Spinal cord (tissue), 10 donors: ENCODE measurements at places on chromosomes 3 and 15.
A peak's percentile ranks its signal among the peaks of the same experiment; 100 is the strongest.

- no peak for DNase-seq
These were observed 163.3 kb upstream of the THRB start for GRCh38 chr3:24657870-24658510.

DNA sequence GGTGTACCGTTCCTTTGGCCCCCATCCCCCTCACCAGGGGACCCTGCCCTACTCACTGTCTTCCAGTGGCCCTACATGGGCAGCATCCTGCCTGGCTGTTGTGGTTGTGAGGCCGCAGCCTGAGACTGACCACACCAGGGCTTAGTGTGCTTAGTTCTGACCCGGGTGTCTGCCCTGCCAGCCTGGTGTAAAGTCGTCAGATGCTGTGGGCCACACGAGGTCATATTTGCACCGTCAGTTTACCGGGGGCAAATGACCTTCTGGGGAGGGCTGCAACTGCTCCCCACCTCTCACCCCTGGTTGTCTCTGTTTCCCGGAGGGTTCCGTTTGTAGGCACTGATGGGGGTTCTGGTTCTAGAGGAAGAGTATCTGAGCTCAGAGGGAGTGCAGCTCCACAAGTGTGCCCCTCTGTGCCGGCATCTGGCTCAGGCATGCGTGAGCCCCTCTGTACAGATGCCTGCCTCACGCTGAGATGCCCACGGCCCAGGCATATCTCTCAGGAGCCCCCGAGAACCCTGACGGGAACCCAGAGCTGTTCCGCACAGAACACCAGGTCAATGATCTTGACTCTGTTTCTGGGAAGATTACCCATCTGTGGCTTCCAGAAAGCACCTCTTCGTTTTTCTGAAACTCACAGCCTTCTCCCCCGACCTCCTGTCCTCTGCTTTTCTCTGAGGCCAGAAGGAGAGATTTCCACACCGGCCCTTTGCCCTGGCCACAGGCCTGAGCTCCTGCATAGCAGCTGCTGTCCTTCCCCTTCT is 19.2 kb downstream of the KLF13 start:
- DNase-seq, result no peak

- DNase-seq, result no peak
These were observed 27.9 kb upstream of the SNRPA1 start for GRCh38 chr15:101322854-101323477.

- DNase-seq, result peak; percentile 39
These were observed 12.6 kb upstream of the IGF2BP2 start for GRCh38 chr3:185837414-185837813.

DNA sequence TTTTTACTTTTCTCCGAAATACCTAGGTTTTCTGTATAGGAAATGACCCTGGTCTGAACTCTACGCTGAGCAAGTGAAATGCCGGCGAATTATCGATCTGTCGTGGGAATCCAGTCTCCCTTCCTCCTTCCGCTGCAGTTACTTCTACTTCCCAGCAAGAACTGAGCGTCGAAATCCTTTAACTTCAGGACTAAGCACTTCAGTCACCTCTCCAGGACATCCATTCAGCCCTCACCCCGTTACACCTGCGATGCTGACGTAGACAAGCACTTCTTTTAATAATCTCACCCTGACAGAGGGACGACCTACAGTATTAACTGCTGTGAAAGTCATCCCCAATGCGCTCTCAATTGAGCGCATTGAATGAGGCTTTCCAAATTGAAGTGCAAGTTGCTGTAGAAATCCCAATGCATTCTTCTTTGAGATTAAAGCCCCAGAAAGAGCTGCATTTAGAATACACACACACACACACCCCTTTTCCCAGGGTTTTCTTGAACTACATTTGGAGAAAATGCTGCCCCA is 1.3 kb downstream of the TOP2B start:
- DNase-seq, result no peak

DNA sequence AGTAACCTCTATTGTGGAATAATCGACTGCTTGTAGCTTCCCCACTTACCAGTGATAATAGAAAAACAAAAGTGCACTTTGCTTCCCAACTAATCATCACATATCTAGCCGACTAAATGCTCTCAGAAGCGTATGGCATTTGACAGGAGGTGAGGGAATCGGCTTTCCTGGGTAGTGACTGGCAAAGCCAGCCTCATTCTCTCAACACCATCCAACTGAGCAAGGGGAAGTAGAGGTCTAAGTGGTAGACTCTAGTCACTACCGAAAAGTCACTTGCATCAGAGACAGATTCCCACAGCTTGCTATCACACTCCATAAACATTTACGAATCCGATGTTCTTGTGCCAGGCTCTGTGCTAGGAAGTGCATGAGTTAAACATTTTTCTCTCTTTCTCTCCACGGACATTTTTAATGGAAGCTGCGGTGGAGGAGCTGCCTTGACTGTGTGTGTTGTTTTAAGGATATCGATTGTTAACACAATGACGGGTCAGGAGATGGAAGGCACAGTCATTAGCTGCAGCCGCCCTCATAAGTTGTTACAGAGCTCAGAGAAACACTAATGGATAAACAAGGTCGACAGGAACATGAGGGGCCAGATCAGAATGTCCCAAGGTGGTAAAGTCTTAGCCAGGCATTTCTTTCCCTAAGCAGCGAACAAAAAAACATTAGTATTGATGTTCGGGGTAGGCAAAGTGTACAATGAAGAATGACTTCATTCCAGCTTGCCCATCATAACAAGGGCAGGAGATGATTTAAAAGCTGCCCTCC is 11.9 kb downstream of the ZNF385D start:
- no peak for DNase-seq

DNA sequence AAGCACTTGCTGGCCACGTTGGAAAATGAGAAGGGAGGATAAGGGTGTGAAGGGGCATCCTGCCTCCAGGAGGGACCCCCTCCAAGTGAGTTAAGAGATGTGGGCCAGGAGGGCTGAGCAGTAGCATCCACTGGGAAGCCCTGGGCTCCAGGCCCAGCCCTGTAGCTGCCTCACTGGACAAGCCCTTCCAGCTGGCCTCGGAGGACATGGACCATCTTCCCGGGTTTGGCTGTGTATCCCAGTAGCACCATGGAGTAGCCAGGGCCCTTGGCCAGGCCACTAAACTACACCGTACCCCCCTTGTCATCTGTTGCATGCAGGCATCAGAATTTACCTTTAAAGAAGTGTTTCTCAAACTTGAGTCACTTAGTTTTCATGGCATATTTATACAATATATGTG is 29.4 kb upstream of the ALDH1L1 start:
- no peak for DNase-seq

DNA sequence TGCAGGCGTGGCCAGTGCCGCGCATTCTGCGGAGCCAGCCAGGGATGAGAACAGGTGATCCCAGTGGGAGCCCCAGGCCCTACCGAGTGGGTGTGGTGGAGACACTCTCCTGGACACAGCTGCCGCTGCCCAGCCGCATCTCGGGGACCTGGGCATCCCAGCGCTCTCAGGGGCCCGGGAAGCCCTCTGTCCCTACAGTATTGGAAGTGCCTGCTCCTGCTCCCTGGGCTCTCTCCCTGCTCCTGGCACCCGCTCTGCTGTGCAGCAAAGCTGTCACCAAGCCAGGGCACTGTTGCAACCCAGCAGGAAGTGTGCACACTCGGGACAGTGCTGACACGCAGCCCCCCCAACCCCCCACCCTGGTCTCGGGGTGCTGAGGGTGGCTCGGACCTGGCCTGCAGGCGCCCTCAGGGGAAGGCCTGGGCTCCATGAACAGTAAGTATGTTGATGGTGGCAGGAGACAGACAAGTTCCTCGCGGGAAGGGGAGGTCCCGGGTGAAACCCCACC is 1177.4 kb upstream of the GBE1 start:
- no peak for DNase-seq

DNA sequence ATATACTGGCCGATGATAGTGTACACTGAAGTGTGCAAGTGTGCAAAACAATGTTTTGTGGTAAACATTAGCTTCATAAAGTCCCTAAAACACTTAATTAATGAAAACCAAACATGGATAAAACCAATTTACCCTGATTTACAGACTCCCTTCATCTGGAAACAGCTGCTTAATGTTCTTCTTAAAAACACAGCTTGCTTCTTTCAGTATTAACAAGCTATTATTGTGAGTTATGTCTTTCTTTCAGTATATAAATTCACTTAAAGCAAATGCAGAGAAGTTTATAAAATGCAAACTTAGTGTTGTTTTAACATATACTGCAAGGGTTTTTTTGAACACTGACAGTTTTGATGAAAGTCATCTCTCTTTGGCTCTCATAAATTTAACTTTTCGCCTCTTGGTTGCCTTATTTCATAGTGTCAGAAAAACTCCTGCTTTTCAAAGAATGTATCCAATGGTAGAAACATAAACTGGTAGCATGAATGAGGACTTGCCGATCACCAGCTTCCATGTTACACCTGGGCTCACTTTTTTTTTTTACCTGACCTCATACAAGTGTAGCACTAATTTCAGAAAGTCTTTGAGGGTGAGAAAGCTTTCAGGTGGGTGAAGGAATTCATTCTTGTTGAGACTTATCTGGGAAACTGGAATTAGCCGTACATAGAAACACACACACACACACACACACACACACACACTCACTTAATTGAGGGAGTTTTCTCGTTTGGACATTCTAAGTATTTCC is 532.2 kb downstream of the ROBO2 start:
- peak; percentile 57 for DNase-seq

DNA sequence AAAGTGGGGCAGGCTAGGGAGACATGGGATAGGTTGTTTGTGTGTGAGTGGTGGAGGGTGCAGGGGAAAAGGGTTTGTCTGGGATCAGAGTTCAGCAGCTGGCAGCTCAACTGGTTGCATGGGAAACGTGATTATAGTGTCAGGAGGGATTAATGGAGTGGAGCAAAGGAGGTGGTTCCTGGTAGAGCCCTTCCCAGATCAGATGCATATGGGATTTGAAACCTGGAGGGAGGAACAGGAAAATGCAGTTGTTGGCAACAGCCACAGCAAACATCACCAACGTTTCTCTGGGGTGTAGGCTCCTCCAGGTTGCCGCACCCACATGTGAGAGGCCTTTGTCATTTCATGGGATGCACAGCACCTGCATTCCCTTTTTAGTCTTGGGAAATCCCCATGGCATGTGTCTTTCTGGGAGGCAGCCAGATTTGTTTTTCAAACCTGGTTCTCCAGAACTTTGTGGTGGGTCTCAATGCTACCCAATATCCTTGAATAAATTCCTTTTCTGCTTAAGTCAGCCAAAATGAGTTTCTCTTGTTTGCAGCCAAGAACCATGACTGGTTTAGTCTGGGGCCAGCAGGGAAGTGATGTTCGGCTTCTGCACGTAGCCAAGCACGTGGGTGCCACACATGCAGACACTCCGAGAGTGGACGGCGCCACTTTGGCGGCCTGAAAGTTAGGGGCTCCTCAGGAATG is 61.3 kb downstream of the BDH1 start:
- DNase-seq, result no peak

DNA sequence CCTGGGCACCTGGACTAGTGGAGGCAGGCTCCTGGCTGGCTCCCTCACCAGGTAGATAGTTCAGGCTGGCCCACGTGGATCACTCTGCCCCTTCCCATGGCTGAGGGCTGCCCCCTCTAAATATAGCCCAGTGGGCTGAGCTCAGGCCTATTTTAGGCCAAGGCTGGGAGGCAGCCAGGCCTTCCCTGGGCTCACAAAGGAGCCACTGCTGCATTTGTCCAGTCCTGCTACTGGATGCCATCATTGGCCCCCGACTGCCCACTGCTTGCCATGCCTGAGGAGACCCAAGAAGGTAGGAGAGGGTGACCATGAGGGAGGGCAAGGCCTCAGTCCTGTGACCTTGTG is at the start of gene LSMEM2:
Gene LSMEM2, plus strand, starts transcription at position 208 of the 345 bp plus-strand sequence. Its CDS starts 27 bp downstream, at position 235.
- DNase-seq, result no peak

GRCh38 chr15:52378746-52379394 is 83.3 kb upstream of the MYO5C start:
- no peak for DNase-seq

GRCh38 chr15:42494998-42495360 is 455 bp upstream of the SNAP23 start:
- DNase-seq, result peak; percentile 80

DNA sequence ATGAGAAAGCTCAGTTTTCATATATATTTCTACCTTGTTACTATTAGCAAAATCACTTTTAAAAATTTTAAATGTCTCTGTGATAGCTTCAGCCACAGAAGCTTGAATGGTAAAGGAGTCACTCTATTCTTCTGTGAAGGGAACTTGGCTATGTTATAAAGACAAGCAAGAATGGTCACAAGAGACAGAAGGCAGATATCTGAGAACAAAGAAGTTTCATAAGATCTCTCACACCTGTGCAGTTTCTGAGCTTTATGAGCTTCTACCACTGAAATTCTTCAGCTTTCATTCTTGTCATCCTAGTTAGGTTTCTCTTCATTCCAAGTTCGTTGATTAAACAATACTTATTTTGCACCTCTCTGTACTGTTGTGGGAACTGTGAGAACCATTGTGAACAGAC is 853.4 kb downstream of the IGSF11 start:
- DNase-seq, result no peak

GRCh38 chr3:155382396-155383042 is 89.0 kb upstream of the STRIT1 start:
- DNase-seq, result no peak

DNA sequence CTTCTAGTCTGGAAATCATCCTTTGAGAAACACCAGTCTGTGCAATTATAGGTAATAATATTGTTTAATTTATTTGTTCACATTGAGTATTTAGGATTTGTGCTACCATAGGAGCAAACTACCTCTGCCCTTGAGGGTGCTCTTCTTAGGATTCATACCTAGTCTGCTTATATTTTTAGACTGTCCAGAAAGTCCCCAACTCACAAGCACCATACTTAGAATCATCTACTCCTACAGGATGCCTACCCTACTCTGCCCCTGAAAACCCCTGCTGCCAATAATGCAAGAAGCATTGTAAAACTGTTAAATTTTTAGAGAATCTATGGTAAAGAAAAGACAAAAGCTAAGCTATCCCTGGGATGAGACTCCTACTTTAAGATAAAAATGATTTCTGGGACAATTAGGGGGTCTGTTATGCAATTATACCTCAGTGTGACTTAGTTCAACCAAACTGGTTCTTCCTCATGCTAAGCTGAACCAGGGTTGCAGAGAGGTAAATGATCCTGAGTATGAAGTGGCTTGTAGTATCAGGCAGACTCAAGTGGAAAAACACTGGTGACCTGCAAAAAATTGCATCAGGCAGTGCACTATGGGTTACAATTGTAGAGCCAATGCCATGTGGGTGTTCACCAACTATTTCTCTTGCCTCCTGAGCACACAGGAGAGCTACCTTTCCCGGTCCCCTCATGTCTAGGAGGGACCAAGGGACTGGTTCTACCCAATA is 133.3 kb downstream of the TNIK start:
- DNase-seq, result no peak
